ENCODE measurements at places on chromosomes 13 and 19. TPM values are rescaled to one million over a fixed set of nuclear protein-coding genes. Genes with fewer than 3 reads are reported as not detected.

Gene CHST8
- 0.54 TPM for total RNA-seq

Gene TRMT1
- 71.8 TPM for total RNA-seq

Gene FPR2
- not detected for total RNA-seq

Gene SPACA4
- total RNA-seq: not detected

DNA sequence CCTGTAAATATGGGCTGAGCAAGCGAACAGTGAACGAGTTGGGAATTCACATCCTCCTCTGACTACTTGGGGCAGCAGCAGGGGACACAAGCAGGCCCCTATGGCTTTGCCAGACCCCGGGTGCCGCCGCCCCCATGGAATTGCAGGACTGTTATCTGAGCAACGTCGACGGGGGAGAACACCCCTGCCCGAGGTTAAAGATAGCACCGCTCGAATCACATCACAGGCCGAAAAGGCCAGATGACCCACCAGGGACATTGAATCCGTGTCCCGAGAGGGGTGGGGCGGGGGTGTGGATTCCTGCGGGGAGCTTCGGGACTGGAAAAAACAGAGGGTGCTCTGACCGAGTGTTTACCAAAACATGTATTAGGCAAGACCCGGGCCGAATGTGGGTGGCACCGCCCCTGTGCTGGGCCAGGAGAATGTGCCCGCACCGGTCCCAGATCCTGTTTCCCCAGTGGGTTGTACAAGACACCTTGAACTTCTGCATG, 9.1 kb downstream of the FEM1A start:
- no peaks in the 10 kb centered on the region for H3K27me3 ChIP-seq
- H3K27ac ChIP-seq: no peak overlapping the region
- no peaks in the 10 kb centered on the region for H3K4me1 ChIP-seq

- H3K36me3 ChIP-seq: no peaks in the 10 kb centered on the region
- H3K27me3 ChIP-seq: no peaks in the 10 kb centered on the region
- no peak overlapping the region for H3K27ac ChIP-seq
- peaks cover 16% of the 10 kb centered on the region for H3K4me1 ChIP-seq
- DNase-seq: peak; percentile 49
Measured at GRCh38 chr13:112891477-112892401, 77.3 kb upstream of the MCF2L start.

- H3K27me3 ChIP-seq: no peaks in the 10 kb centered on the region
- peaks cover 26% of the 10 kb centered on the region for H3K4me1 ChIP-seq
- H3K27ac ChIP-seq: peak overlapping the region; percentile 92
Measured at GRCh38 chr19:44955505-44956439, 592 bp downstream of the CLPTM1 start.

DNA sequence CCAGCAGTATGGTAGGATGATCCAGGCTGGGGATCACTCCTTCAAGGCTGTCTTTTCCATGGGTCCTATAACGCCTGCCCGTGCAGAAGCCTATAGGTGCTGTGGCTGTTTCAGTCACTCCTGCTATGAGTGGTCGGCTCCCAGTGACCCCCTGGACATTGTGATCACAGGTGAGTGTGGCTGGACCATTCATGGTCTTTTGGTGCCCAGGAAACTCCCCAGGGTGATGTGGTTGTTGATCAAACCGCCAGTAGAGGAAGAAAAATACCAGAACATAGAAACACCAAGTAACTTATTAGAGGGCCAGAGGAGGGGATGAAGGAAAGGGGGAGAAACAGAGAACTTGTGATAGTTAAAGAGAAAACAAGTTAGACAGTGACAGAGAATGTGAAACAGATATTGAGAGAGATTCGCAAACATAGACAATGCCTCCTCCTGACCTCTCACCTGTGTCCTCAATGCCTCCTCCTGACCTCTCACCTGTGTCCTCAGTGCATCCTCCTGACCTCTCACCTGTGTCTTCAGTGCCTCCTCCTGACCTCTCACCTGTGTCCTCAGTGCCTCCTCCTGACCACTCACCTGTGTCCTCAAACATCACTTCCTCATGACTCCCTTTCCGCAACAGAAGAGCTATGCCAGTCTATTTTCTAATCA, 19.4 kb downstream of the LAIR2 start:
- no peak overlapping the region for H3K27ac ChIP-seq
- H3K27me3 ChIP-seq: no peaks in the 10 kb centered on the region
- no peak overlapping the region for H3K4me3 ChIP-seq

- H3K27ac ChIP-seq: peak overlapping the region; percentile 19
- H3K4me1 ChIP-seq: peaks cover 11% of the 10 kb centered on the region
Measured at GRCh38 chr19:2080336-2080988, 15.7 kb downstream of the MOB3A start.

DNA sequence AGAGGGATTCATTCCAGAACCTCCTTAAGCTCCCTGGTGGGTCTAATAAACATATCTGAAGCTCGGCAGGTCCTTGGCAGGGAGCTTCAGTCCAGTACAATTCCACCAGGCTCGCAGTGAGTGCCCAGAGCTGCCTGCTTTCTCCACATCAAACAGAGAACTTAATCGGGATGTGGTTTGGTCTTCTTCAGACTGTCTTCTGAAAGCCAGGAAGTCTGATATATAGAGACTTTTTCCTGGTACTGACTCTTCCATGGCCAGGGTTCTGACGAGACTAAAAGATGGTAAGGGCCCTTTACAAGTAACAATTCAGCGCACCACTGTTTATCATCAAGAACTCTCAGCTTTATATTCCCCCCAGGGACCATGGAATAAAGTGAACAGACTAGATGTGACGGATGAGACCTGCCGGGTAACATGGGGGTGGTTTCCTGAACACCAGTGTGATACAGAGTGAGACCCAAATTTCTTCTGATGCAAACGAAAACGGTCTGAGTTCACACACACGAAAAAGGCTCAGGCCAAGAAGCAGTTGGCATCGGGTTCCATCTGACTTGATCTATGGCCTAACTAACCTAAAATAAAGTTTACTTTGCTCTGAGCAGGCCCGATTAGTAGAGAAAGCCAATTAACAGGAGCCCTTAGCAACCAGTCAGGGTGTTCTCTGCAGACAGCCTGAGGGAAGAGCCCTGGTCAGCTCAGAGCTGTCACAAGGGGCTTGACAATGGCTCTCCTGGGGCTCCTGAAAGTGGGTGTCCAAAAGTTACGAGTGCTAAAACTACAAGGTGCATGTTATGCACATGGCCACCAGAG, 29.0 kb downstream of the RANBP3 start:
- no peak for DNase-seq
- no peak overlapping the region for H3K4me3 ChIP-seq
- no peaks in the 10 kb centered on the region for H3K27me3 ChIP-seq

DNA sequence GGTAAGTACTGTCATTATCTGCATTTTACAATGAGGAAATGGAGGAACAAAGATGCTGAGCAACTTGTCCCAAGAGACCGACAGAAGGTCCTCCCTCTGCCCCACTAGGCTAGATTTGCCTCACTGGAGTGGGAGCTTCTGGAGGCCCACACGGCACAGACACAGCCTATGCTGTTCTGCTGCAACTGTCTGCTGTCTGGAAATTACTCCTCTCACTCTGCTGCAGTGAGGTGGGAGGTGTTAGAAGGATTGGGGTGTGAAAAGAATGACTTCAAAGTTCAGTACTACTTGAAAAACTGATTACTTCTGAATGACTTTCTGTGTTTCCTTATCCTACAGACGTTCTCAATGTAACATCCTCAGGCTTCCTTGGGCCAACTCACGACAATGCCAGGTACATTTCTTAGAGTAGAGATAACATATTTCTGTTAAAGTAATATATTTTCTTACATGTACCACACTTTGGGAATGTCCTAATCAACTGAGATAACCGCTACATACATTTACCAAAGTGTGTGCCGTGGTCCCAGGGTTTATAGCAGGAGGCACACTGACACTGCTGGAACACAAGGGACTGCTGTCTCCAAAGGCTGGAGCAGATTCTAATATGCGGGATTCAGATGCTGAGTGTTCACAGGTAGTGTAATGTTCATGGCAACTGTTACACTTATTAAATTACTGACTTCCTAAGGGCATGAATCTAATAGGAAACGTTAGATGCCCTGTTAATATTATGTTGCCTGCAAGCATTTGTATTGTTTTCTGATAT, 53.5 kb upstream of the WASF3 start:
- H3K27ac ChIP-seq: no peak overlapping the region
- no peak overlapping the region for H3K4me3 ChIP-seq
- H3K36me3 ChIP-seq: no peaks in the 10 kb centered on the region
- H3K4me1 ChIP-seq: no peaks in the 10 kb centered on the region
- H3K27me3 ChIP-seq: no peaks in the 10 kb centered on the region
- no peak for DNase-seq

DNA sequence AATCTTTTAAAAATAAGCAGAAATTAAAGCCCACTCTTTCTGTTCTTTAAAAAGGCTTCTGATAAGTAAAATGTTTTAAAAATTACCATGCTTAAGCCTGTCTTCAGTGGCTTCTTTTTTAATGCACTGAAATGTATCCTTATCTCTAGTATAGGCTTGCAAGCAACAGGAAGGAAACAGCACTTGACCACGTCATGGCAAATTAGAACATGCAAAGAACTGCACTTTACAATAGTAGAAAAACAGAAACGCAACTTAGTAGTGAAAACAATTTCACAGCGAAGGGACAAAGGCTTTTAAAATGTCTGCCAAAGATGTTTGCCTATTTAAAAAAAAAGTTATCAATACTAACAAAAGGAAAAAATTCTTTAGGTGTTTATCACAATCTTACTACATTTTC, 36.3 kb downstream of the ELF1 start:
- H3K36me3 ChIP-seq: no peaks in the 10 kb centered on the region
- H3K4me1 ChIP-seq: no peaks in the 10 kb centered on the region
- peak overlapping the region; percentile 83 for H3K27ac ChIP-seq
- peak; percentile 83 for DNase-seq

GRCh38 chr13:100176801-100177400, 88.0 kb downstream of the PCCA start:
- no peak for DNase-seq
- H3K27me3 ChIP-seq: no peaks in the 10 kb centered on the region
- H3K4me1 ChIP-seq: no peaks in the 10 kb centered on the region
- H3K4me3 ChIP-seq: no peak overlapping the region

- no peak overlapping the region for H3K27ac ChIP-seq
- H3K36me3 ChIP-seq: no peaks in the 10 kb centered on the region
- DNase-seq: no peak
Measured at GRCh38 chr19:5086725-5087439, 118.0 kb downstream of the KDM4B start.

Measured in Peyer's patch (tissue), 4 donors.